ENCODE measurements at places on chromosomes 16 and 17.
A peak's percentile ranks its signal among the peaks of the same experiment; 100 is the strongest.

DNA sequence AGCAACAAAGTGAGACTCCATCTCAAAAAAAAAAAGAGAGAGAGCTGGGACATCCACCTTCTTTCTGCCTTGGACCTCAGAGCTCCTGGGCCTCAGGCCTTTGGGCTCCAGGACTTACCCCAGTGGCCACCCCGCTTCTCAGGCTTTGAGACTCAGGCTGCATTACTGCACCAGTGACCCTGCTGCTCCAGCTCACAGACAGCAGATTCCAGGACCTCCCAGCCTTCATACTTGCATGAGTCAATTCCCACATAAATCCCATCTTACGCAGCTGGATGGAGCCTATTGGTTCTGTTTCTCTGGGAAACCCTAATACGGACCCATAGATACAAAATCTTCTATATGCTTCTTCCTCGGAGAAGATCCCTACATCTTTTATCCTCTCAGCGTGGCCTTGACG lies 2.1 kb upstream of the CEP295NL start:
- DNase-seq: no peak

GRCh38 chr17:73943416-73944110 lies 259.9 kb upstream of the RPL38 start:
- no peak for DNase-seq

- DNase-seq: no peak
Measured at GRCh38 chr17:80971704-80972304, 19.8 kb upstream of the CHMP6 start.

DNA sequence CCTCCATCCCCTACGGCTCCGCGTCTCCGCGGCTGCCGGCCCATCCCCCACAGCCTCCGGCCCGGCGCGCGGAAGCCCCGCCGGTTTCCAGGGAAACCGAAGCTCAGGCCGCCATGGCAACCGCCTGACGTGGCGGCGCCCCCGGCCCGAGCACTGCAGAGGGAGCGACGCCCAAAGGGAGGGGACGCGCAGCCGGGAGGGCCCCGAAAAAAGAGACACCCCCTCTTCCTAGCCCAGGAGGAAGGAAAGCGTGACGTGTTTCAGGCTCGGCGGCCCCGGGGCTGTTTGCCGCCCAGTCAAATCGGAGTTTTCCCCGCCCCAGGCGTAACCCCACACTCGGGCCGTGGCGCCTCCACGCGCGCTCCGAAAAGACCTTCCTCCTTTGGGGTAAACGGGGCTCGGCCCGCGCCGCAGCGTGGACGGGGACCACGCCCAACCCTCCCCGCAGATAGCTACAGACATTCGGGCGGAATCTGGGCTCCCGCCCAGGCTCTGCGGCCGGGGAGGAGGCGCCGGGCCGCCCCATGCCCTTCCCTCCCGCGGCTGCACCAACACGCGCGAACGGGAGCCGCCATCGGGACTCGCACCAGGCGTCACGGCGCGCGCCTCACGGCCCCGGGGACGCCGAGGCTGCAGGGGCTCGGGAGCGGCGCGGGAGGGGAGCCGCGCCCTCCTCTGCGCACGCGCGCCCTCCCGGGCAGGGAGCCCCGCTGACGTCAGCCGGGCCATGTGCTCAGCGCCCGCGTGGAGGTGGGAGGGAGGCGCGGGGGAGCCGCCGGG lies 7.5 kb downstream of the MNT start:
- peak; percentile 87 for DNase-seq

GRCh38 chr16:80034469-80034826 lies 433.9 kb upstream of the MAF start:
- no peak for DNase-seq

DNA sequence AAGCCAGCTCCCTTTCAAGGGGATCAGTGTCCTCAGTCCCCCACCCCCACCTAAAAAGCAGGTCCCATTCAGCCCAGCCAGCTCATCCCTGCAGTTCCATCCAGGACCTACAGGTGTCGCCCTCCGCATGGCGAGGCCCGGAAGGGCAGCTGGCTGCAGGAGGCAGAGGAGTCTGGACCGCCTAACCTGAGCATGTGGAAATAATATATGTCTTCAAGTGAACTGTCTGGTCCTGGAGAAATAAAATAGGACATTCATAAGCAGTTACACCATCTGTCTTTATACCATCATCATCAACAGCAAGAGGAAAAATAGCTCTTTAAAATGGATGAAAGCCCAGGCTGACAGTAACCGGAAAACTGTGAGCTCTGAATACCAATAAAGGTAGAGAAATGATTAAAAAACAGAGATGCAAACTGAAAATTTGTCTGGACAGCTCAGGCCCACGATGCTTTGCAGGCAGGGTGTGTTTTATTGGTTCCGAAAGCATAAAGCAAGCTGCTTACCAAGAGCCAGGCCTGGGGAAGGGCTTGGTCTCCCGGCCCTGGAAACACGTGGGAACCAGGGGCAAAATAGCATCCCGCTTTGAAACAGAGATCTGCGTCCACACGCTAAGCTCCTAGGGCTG lies 215.2 kb downstream of the ZFHX3 start:
- DNase-seq: peak; percentile 76

DNA sequence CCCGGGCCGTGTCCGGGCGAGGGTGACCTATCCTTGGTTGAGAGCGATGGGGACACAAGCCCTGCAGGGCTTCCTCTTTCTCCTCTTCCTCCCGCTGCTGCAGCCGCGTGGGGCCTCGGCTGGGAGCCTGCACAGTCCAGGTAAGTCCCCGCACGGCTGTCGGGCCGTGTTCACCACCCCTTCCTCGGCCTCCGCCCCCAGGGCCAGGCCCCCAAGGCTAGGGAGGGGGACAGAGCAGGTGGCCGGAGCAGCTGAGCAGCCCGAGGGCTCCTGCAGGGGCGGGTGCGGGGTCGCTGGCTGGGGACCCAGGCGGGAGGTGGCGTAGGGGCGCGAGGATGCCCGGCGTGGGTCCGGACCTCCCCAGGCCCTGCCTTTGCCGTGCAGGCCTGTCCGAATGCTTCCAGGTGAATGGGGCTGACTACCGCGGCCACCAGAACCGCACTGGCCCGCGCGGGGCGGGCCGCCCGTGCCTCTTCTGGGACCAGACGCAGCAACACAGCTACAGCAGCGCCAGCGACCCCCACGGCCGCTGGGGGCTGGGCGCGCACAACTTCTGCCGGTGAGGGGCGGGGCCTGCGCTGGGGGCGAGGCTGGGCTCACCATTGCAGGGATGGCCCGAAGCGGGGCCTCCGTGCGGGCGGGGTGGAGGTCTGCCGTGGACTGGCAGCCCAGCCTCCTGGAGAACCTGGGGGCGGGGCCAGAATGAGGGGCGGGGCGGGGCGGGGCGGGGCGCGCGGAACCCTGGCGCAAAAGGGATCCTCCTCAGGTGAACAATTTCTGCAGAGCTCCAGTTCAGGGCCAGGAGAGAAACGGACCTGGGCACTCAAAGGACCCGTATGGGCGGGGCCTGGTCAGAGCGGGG lies 631 bp downstream of the KREMEN2 start:
- DNase-seq: no peak

DNA sequence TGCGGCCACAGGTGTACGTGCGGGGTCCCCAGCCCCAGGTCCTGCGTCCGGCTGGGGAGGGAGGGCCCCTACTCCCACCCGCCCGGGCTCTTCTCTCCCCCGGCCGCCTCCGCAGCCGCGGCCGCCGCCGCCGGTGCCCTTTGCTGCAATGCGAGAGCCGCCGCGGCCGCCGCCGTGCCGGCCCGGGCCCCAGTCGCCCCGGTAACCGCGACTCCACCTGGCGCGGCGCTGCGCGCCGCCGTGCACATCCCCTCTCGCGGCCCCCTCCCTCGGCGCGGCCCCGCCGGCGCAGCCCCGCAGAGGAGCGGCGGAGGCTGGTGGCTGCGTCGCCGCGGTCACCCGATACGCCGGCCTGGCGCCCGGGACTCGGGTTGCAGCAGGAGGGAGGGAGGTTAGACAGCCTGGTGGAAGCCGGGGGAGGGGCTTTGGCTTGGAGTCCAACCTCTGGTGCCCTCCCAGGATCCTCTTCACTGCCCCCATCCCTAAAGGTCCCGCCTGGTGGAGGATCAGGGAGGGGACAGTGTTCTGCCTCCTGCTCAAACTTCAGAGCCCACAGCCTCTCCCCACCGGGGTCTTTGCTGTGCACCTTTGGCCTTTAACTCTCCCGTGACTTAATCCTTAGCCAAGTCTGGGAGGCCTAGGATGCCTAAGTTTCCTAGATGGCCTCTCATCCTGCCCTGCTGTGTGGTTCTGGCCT lies 32.9 kb downstream of the SRCIN1 start:
- DNase-seq: no peak

DNA sequence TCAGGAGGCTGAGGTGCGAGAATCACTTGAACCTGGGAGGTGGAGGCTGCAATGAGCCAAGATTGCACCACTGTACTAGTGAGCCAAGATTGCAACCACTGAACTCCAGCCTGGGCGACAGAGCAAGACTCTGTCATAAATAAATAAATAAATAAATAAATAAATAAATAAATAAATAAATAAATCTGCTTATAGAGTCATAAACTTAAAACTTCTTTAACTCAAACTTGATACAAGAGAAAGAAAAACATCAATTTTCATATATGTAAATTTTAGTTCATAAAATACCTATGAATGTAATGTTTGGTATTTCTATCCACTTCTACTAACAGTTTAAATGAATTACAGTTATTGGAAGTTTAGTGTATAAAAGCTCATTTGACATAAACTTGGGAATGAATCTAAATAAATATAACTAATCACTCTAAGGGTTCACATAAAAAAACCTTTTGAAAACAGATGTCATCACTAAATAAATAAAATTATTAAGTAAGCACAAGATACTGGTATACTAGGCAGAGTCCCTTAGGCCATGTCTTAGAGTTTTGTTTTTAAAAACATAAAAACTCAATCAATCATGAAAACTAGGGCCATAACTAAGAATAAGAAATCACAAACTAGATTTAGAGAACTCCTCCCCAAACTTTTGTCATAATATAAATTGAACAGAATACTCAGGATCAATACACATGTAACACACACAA lies 54.1 kb downstream of the SMURF2 start:
- peak; percentile 40 for DNase-seq

DNA sequence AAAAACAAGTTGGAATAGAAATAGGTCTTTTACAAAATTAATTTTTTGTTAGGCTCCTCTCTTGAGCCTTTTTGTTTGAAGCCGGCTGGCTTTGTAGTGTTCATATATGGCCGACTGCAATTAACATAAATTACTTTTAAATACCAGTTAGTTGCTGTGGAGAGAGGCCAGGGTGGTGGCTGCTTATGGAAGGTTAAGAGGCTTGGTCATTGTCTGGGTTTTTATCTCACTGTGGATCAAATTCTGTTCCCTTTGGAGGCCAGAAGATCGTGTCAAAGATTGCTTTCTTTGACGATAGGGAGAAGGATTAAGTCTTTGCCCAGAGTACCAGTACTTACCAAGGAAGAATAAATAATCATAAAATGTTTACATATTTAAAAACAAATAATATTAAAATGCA lies 39.9 kb downstream of the MSI2 start:
- DNase-seq: no peak

DNA sequence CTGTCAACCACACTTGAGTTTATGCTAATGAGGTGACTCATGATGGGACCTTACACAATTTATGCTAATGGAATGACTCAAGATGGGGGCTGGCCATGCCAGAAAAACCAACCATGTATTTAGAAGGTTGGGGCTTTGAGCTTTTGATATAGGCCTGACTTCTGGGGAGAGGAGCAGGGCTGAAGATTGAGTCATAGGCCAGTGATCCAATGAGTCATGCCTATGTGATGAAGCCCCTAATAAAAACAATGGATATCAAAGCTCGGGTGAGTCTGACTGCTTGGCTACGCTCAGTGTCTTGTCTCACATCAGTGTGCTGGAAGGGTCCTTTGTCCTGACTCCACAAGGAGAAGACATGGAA lies 7.3 kb downstream of the MFSD6L start:
- DNase-seq: peak; percentile 59

DNA sequence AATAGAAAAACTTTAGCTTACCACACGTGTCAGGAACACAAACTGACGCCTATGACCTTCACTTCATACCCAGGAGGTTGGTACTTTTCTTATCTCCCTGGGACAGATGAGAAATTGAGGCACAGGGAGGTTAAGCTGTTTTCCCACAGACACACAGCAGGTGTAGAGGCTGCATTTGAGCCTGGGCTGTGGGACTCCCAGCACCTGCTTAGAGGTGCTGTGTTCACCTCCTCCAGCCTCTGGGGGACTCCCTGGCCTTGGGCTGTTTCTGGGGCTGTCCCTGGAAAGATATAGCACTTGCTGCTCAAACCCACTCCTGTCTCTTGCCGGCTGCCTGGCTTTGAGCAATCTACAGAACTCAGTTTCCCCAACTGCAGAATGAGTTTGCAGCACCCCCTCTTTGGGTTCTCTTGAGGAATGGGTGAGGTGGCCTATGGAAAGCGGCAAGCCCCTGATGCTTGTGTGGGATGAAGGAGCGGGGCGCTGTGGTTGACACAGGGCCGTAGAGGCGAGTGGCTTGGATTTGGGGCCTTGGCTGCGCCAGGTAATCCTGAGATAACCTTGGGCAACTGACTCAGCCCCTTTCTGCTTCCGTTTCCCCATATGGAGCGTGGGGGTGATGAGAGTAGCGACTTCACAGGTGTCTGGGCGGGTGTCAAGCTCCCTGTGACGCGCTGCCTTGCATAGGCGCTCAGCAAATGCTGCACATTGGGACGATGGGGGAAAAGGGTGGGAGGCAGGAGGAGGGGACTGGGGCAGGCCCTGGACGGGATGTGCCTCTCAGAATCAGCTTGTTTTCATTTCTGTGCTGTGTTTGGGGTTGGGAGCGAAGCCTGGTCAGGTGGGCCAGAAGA lies 104.5 kb upstream of the CIBAR2 start:
- DNase-seq: no peak

DNA sequence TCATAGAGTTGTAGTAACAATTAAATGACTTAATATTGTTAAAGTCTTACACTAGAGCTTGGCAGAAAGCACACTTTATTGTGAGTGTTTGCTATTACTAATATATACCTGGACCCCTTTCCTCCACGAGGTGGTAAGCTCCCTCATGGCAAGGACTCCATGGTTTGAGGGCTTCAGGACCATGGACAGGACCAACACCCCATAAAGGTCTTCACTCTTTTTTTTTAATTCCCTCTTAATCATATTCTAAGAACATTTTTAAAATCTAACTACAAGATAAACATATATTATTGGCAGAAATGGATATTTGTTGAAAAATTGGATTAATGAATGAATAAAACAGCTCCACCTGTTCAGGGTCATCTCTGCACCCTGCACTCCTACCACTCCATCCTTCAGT lies 154.5 kb downstream of the CBLN1 start:
- no peak for DNase-seq

- no peak for DNase-seq
Measured at GRCh38 chr16:17561056-17561455, 90.3 kb upstream of the XYLT1 start.

GRCh38 chr16:88529596-88529995 lies 40.6 kb upstream of the ZC3H18 start:
- no peak for DNase-seq

- DNase-seq: no peak
Measured at GRCh38 chr16:54933281-54934011, 2.8 kb downstream of the IRX5 start.

- DNase-seq: peak; percentile 13
Measured at GRCh38 chr17:45405250-45406086, 27.2 kb downstream of the ARHGAP27 start.

DNA sequence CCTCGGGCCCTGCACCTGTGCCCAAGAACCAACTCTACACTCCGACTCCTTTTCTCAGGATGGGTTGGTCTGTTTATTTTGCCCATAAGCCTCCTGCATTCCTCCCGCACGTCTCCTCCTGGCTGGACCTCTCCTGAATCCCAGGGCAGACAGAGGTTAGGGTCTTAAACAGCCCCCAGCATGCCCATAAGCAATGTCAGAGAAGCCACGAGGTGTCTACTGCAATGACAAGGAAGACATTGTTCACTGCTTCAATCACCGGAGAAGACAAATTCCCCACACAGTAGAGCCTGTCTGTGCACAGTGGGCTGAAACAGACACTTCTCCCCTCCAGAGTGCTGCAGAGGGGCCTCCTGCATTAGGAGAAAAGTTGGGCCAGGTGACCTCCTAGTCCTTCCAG lies 230.6 kb upstream of the RPL38 start:
- no peak for DNase-seq
